Left ventricle myocardium inferior (tissue), 1 donor: ENCODE measurements at places on chromosomes 2 and 18.

GRCh38 chr2:157227592-157227991 is 29.9 kb upstream of the GALNT5 start:
- no peak for DNase-seq

DNA sequence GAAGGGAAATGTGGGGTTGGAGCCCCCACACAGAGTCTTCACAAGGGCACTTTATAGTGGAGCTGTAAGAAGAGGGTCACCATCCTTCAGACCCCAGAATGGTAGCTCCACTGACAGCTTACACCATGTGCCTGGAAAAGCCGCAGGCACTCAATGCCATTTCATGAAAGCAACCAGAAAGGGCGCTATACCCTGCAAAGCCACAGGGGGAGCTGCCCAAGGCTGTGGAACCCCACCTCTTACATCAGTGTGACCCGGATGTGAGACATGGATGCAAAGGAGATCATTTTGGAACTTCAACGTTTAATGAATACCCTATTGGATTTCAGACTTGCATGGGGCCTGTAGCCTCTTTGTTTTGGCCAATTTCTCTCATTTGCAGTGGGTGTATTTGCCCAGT is 694.7 kb downstream of the CBLN2 start:
- no peak for DNase-seq

- DNase-seq: no peak
Measured at GRCh38 chr2:180442860-180443644, 436.0 kb upstream of the CWC22 start.

DNA sequence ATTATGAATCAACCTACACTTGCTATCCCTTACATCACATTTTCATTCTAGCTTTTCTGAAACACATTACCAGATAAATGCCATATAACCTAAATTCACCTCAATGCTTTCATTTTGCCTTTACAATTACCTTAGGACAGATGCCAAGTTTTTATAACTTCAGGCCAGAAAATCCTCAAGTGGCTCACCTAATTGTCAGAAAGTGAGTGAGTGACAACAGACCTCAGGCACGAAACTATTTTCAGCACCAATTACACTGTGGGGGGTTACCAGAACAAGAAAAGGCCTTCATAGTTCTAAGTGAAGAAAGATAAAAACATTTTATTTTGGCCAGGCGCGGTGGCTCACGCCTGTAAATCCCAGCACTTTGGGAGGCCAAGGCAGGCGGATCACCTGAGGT is 52.3 kb upstream of the ST8SIA5 start:
- no peak for DNase-seq

GRCh38 chr2:101752716-101753616 is 55.5 kb downstream of the MAP4K4 start:
- DNase-seq: no peak
